Activated naive CD4-positive, alpha-beta T cell treated with anti-CD3 and anti-CD28 coated beads, Interleukin-2, amount 50 U/mL, for 72 hours (primary cell): ENCODE measurements at places on chromosomes 11 and 22.

DNA sequence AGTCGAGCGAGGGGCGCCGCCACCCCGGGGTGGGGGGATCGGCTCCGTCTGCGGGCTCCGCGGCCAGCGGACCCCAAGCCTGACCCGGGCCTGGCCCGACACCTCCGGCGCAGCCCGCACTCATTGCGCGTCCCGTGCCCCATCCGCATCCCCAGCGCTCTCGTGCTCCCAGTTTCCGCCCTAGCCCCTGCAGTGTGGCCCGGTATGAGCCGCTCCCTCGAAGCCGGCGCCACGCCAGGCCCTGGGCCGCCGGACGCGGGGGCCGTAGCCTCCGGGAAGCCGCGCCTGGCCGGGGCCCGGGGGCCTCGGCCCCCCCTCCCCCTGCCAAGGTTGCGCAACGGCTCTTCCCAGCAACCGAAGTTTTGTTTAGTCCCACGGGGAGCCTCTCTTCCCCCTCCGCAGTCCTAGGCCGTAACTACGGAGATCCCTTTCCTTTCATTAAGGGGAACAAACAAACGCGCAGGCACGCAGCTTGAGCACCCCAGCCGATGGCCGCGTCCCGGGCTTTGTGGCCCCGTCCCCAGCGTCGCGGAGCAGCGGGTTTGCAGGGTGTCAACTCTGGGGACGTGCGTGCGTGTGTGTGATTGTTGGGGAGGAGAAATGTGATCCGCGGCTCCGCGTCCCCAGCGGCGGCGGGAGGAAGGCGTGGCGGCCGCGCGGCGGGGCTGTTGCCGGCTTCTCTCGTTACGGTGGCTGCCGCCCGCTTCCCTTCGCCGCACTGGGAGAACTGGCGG is 883 bp downstream of the HIPK3 start:
- DNase-seq: peak; percentile 71

DNA sequence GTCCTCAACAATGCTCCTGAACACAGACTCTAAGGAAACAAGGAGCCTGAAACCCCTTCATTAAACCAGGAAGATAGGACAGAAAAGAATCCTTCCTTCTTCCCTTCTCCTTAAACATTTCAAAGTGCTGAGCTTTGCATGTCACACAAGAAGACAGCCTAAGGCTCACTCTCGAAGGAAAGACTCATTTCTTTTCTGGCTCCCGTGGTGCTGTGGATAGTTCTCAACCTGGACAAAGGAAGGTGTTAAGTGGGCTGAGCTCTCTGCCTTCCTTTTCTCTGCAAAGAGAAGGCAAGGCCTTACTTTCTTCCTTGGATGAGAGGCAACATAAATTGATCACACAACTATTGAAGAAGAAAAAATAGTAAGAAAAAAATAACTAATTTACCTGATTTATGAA is 452.4 kb upstream of the DDI1 start:
- DNase-seq: no peak

DNA sequence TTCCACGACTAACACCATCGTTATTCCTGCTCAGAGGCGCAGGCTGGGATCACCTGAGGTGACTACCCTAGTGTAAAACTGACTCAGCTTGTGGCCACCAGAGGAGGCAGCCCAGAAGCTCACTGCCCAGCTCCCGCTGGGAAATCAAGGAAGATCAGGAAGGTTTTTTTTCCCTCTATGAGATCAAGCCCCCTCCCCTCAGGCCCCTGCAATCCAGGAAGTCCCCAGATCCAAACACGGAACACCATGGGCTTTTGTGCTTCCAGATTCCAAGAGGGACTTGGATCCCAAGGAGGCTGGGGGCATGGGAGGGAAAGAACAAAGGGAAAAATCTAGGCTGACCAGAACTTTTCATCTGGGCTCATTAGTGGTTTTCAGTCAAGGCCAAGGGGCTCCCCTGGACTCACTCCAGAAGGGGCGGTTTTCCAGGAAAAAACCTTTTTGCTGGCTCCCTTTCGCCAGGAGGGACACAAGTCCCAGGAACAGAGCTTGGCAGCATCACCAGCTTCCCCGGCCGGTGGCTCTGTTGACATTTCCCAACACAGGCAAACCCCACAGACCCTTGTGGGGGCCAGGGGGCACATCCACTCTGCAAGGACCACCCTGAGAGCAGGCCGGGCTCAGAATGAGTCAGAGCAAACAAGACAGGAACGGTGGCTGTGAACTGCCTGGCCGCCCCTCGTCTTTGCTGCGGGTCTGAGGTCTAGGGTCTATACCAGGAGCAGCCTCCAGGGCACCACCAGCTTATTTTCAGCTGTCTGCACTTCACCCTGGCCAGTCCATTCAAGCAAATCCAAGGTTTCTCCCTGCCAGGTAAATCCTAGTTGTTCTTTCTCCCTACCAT is 36.8 kb downstream of the MYH9 start:
- no peak for DNase-seq

- DNase-seq: no peak
These were observed 1.5 kb upstream of the SLC6A5 start for GRCh38 chr11:20597680-20598484.

- no peak for DNase-seq
These were observed 69.8 kb downstream of the TRIM29 start for GRCh38 chr11:120068114-120068573.
